Calu3 (cell line): ENCODE measurements at places on chromosomes 5 and 9.

DNA sequence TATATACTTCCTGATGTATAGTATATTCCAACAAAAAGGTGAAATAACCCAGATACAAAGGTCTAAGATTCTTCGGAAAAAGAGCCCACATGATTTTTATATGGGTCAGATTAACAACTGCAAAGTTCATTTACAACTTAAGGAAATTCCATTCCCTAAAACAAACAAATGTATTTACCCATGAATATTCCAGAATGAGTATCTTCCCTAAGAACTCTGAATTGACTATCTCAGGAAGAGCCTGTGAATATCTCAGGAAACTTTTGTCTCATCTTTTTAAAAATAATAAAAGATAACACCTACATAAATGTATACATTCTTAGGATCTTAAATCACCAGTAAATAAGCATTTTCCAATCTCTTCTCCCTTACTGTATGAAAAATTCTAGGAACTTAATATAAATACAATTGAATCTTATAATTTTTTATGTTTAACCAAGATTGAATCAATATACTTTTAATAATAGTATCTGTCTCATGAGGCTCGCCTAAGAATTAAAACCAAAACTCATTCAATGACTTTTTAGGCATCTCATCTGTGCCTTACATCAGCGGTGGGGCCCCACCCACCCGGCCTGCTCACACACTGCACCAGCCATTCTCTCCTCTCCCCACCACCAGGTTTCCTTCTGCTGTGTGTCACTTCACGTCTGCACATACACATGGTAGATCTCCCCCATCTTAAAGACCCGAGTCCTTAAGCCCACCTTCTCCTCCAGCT lies 78.1 kb downstream of the RAPGEF1 start:
- DNase-seq, result no peak

GRCh38 chr5:78893940-78894677 lies 91.0 kb downstream of the ARSB start:
- no peak for DNase-seq

GRCh38 chr5:33834334-33834733 lies 57.5 kb downstream of the ADAMTS12 start:
- DNase-seq, result no peak

GRCh38 chr9:134233022-134233421 lies 68.7 kb upstream of the RNU6ATAC start:
- DNase-seq, result no peak

DNA sequence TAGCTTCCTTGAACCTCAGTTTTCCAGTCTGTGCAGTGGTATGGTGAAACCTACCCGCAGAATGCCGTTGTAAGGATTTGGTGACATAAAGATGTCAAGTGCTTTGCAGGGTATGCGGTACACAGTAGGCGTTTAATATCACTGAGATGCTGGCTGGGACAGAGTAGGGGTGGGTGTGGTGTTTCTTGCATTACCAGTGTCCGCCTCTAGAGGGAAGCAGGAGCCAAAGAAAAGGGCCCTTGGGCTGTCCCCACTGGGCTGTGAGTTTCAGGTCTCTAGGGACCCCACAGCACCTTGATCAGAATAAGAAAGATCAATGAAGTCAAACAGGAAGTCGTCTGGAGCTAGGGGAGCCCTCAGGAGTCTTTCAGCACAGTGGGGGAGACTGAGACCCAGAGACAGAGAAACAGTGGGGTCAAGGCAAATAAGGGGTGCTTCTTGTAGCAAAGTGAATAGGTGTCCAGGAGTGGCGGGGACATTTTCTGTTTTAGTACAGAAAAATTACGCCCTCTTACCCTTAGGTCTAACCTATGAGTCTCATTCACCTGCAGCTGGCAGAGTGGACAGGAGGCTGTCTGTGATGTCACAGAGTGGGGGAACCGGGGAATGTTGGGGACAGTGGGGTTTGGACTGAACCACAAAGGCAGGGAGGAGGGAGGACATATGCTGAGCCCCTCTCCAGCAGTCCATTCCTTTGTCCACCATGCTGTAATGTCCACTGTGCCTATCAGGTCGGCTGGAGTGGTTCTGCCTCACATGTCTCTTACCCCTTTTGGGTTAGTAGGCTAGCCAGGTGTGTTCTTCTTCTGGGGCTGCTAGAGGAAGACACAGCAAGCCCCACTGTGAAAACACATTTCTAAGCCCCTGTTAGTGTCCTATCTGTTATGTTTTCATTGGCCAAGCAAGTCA lies 4.7 kb upstream of the TEX53 start:
- peak; percentile 64 for DNase-seq

DNA sequence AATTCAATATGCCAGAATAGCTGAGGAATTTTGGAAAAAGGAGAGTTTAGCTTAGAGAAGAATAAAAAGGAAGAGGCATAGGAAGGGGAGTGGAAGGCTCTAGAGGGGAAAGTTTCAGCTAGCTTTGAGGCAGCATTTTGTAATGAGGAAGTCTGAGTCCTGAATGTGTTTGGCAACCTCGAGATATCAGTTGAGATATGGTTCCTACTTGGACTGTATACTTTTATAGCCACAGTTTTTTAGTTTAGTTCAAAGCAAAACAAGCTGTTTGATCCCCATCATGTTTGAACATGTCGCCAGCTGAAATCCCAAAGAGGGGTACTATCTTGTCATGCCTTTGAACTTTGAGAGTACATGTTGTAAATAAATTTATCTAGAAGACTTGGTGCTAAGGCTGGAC lies 559.0 kb upstream of the FTMT start:
- DNase-seq, result no peak

DNA sequence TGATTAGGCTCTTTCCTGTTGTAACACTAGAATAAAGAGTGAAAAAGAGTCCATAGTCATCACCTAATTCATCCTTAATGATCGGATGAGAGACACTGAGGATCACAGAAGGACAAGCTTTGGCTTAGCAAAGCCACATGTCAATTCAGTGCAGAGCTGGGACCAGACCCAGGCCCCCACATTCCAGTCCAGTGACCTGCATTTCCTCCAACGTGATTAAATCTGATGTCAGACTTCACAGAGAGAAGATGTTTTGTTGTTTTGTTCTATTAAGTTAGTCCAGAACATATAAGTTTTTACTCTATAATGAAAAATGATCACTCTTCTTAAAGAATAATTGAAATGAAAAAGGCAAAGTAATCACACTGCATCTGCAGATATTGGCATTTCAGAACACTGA lies 377.9 kb upstream of the PAPPA start:
- DNase-seq, result no peak

DNA sequence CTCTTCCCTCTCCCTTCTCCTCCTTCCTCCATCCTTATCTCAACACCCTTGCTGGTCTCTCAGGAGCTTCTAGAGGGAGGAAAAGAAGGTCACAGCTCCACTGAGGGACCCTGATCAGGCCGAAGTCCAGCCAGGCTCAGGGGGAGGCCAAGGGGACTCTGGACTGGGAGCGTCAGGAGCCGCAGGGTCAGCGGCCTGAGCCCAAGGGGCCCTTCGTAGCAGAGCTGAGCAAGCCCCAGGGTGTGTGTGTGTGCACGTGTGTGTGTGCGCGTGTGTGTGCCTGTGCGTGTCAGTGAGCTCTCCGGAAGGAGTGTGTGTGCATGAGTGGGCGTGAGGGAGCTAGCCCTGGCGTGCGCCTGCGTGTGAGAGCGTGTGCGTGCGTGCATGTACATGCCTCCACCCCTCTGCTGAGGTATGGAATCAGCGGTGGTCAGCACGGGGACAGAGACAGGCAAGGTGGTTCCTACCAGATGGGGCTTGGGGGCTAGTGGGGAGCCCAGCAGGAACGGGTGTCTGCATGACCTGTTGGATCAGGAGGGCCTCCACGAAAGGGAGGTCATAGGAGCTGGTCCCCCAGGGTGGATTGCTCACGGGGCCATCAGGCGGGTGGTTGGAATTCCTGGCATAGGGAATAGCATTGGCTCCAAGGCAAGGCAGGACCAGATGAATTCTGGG lies 10.0 kb upstream of the AGPAT2 start:
- no peak for DNase-seq

GRCh38 chr5:127074466-127074865 lies 1.2 kb upstream of the C5orf63 start:
- DNase-seq, result no peak

DNA sequence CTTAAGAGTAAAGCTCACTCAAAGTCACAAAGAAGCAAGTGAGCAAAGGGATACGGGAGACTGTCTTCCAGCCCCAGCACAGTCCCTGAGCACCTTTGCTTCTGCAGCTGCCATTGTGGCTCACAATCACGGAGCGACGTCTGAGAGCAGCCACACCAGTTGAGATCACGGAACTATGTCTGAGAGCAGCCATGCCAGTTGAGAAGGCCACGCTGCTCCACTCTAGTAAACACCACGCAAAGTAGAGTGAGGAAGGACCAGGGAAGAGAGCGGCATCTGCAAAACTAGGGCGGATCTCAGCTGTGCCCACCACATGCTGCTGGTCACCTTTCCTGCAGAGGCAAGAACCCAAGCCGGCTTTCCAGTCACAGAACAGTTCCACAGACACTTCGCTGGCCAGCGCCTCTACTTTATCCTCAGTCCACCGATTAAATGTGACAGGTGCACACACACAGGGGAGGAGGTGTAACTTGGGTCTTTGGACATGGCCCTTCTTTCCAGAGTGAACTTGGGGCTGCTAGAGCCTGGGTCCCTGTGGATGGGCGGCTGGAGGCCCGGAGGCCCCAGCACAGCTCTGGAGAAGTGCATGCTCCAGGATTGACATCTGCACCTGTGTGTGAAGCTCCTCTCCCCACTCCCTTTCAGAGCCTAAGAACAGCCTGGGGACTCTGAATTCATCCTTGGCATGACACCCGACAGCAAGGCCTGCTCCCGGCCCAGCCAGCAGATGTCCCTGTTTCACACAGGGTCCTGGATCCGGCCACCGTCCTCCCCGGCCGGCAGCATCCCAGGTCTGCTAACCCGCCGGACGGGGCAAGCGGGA lies 324.9 kb upstream of the IRX4 start:
- DNase-seq, result no peak

- DNase-seq, result no peak
Measured at GRCh38 chr9:86703346-86703745, 244.0 kb downstream of the GAS1 start.

- DNase-seq, result no peak
Measured at GRCh38 chr9:98992885-98993569, 49.3 kb downstream of the COL15A1 start.

- peak; percentile 20 for DNase-seq
Measured at GRCh38 chr5:92353107-92354030, 970.3 kb upstream of the ARRDC3 start.

GRCh38 chr9:96441798-96442445 lies 8.0 kb upstream of the HABP4 start:
- peak; percentile 47 for DNase-seq

- DNase-seq, result no peak
Measured at GRCh38 chr9:120912958-120913646, 13.5 kb downstream of the TRAF1 start.

DNA sequence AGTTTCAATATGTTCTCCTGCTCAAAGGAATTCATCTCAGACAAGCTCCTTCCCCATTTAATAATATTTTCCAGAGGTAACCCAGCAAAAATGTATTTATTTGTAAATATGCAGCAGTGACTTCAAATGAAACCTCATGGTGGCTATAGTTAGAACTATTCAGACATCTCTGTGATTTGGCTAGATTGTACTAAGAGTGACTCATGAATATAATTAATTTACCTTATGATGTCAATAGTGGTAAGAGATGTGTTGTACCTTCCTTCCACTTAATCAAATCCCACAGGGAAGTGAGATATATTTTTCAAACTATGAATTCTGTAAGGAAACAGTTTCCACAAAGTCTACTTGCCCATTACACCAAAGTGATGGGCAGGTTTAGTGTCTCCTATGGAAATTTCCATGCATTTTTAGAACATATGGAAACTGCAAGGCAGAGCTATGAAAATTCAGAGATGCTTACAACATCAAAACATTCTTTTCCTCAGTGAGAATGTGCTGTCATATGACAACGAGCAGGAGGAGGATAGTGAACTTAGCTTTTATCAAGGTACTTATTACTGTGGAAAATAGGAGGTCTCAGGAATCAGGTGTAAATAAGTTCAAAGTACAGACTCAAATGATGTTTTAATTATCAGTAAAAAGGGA lies 34.0 kb upstream of the SPDL1 start:
- DNase-seq, result no peak

- no peak for DNase-seq
Measured at GRCh38 chr5:157076558-157076957, 17.6 kb upstream of the HAVCR1 start.
